ENCODE measurements at places on chromosomes 1 and 21. TPM values are rescaled to one million over a fixed set of nuclear protein-coding genes. Genes with fewer than 3 reads are reported as not detected.

NBPF10 gene
- total RNA-seq, result 2.0 TPM

EPHA10 gene
- not detected for total RNA-seq

SPRR4 gene
- not detected for total RNA-seq

ELF3 gene
- total RNA-seq, result 23.0 TPM

ZNF362 gene
- 11.1 TPM for total RNA-seq

FMO2 gene
- total RNA-seq, result 179 TPM

TAS1R1 gene
- total RNA-seq, result not detected

SLFNL1 gene
- total RNA-seq, result 0.72 TPM

AQP10 gene
- not detected for total RNA-seq

SH2D1B gene
- total RNA-seq, result 0.31 TPM

CFAP141 gene
- not detected for total RNA-seq

SEMA4A gene
- total RNA-seq, result 4.1 TPM

NOL9 gene
- total RNA-seq, result 45.2 TPM

CCDC185 gene
- total RNA-seq, result not detected

SEMA6C gene
- 4.0 TPM for total RNA-seq

CSF1 gene
- total RNA-seq, result 103 TPM

MACF1 gene
- total RNA-seq, result 378 TPM

RNU1-3 gene
- under 0.01 TPM for total RNA-seq

DNAJC28 gene
- 1.0 TPM for total RNA-seq

MYOG gene
- total RNA-seq, result not detected

SELENBP1 gene
- total RNA-seq, result 182 TPM

TMIGD3 gene
- 17.1 TPM for total RNA-seq

PTGER3 gene
- total RNA-seq, result 244 TPM

LMX1A gene
- not detected for total RNA-seq

MPL gene
- total RNA-seq, result not detected

AMY1A gene
- total RNA-seq, result not detected

ACTA1 gene
- not detected for total RNA-seq

ICOSLG gene
- total RNA-seq, result 1.7 TPM

URB1 gene
- 48.5 TPM for total RNA-seq

KRTAP7-1 gene
- total RNA-seq, result not detected

MTARC2 gene
- 31.6 TPM for total RNA-seq

IL12RB2 gene
- 5.9 TPM for total RNA-seq

THEM5 gene
- not detected for total RNA-seq

ASTN1 gene
- total RNA-seq, result 3.7 TPM

RAB7B gene
- total RNA-seq, result 3.2 TPM

IL24 gene
- not detected for total RNA-seq

NBPF4 gene
- not detected for total RNA-seq

PTGFR gene
- 13.6 TPM for total RNA-seq

OR2L2 gene
- total RNA-seq, result not detected

PEX14 gene
- 10.6 TPM for total RNA-seq

ORC1 gene
- 1.1 TPM for total RNA-seq

RBM11 gene
- total RNA-seq, result 1.2 TPM

HMGCS2 gene
- total RNA-seq, result 0.56 TPM

AGL gene
- 26.3 TPM for total RNA-seq

FAM163A gene
- total RNA-seq, result 0.13 TPM

AKR7A2 gene
- total RNA-seq, result 59.4 TPM

PCP4L1 gene
- total RNA-seq, result not detected

CELSR2 gene
- 1.7 TPM for total RNA-seq

BEND5 gene
- 1.5 TPM for total RNA-seq

CCDC190 gene
- not detected for total RNA-seq

FCRL6 gene
- 1.8 TPM for total RNA-seq

PTAFR gene
- total RNA-seq, result 28.3 TPM

STYXL2 gene
- total RNA-seq, result 0.25 TPM

PSEN2 gene
- total RNA-seq, result 31.4 TPM

RHBG gene
- not detected for total RNA-seq

ZNF683 gene
- not detected for total RNA-seq

DNASE2B gene
- total RNA-seq, result not detected

ADAM15 gene
- total RNA-seq, result 116 TPM

FAM131C gene
- not detected for total RNA-seq
